ENCODE measurements at places on chromosomes 2 and 18.

GRCh38 chr2:73291093-73291460 lies 2.3 kb downstream of the EGR4 start:
- DNase-seq, result no peak
- H3K27ac ChIP-seq, result no peak overlapping the region
- H3K36me3 ChIP-seq, result no peaks in the 10 kb centered on the region
- H3K27me3 ChIP-seq, result peaks cover 22% of the 10 kb centered on the region

DNA sequence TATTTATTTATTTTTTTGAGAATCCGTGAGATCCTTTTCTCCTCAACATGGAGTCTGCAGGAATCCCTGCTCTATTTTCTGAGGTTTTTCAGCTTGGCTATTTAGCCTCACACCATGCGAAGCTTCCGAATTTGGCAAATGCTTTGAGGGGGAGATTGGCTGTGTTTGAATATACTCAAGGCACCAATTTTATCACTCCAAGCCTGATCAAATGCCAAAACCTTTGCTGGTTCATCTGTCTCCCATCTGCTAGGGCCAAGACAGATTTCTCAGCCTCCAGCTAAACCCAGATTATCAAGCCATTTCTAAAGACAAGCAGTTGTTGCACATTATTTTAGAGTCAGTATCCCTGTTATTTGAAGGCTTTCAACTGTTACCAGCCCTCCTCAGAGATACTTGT lies 295.7 kb downstream of the XIRP2 start:
- H3K4me1 ChIP-seq, result no peaks in the 10 kb centered on the region
- H3K27me3 ChIP-seq, result no peaks in the 10 kb centered on the region
- H3K36me3 ChIP-seq, result no peaks in the 10 kb centered on the region
- no peak overlapping the region for H3K27ac ChIP-seq

GRCh38 chr2:43340066-43340465 lies 113.7 kb upstream of the ZFP36L2 start:
- no peak overlapping the region for H3K27ac ChIP-seq
- no peaks in the 10 kb centered on the region for H3K36me3 ChIP-seq
- H3K4me1 ChIP-seq, result peaks cover 20% of the 10 kb centered on the region
- no peak overlapping the region for H3K4me3 ChIP-seq
- no peaks in the 10 kb centered on the region for H3K27me3 ChIP-seq

DNA sequence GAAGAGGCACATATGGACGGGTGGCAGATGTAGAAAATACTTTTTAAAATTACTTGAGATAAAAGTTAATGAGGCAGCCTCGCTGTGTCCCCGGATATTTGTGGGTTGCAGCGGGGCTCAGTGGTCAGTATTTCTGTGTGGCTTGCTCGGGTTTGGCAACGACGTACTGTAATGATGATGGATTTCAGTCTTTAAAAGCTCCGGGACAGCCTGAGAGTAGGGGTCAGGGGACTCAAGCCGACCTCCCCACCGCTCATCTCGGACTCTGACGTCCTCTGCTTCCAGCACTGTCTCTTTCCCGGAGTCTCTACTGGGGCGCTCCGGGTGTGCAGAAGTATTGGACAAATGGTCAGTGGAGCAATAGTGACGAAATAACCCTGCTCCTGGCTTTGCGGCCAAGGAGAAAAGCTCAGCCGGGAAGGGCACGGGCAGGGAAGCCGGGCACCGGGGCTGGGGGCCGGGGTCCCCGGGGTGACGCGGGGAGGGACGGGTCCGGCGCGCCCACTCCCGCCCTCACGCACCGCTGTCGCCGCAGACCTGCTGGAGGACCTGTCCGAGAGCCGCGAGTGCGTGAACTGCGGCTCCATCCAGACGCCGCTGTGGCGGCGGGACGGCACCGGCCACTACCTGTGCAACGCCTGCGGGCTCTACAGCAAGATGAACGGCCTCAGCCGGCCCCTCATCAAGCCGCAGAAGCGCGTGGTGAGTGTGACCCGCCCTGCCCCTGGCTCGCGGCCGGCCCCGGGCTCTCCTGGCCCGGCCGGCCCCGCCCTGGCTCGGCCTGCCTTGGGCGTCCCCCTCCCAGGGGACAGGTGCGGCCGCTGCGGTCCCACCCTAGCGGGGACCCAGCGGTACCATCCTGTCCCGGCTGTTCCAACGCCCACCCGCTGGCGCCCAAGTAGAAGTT lies 7.3 kb downstream of the GATA6 start:
- 0 out of 2 replicates have a peak, but pooled peaks cover 3% of the 10 kb centered on the region for H3K36me3 ChIP-seq
- no peak overlapping the region for H3K4me3 ChIP-seq
- H3K27ac ChIP-seq, result no peak overlapping the region
- H3K27me3 ChIP-seq, result no peaks in the 10 kb centered on the region

DNA sequence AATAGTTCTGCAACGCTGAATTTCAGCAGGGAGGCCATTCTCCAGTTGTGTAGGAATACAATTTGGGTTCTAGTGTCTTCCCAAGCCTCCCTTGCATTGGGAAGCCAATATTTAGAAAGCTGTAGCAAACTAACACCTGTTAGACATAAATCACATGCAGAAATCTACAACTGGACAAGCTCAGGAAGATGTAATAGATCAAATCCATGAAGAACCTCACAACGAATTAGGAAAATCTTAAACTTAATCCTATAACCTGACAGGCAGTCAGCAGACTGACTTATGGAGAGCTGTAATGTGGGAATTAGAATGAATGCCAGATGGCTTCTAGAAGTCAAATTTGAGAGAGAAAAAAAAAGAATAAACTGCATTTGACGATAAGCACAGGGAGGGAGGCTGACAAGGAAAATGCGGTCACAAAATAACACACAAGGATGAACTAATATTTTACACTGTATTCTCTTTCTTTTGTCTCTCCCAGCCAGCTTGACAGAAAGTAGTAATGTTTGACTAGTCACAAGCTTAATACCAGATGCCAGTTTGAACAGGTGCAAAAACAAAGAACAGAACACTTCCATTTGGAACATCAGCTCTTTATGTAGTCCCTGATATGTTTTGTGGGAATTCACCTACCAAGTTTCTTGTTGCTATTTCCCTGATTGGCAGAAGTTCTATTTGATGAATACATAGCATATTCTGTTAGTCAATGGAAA lies 50.8 kb upstream of the FANCL start:
- DNase-seq, result no peak
- H3K27ac ChIP-seq, result no peak overlapping the region
- H3K4me1 ChIP-seq, result peaks cover 6% of the 10 kb centered on the region
- no peaks in the 10 kb centered on the region for H3K36me3 ChIP-seq

GRCh38 chr2:25497229-25497917 lies 155.6 kb upstream of the DNMT3A start:
- no peak overlapping the region for H3K4me3 ChIP-seq
- no peak overlapping the region for H3K27ac ChIP-seq
- DNase-seq, result no peak
- no peaks in the 10 kb centered on the region for H3K36me3 ChIP-seq
- no peaks in the 10 kb centered on the region for H3K27me3 ChIP-seq

DNA sequence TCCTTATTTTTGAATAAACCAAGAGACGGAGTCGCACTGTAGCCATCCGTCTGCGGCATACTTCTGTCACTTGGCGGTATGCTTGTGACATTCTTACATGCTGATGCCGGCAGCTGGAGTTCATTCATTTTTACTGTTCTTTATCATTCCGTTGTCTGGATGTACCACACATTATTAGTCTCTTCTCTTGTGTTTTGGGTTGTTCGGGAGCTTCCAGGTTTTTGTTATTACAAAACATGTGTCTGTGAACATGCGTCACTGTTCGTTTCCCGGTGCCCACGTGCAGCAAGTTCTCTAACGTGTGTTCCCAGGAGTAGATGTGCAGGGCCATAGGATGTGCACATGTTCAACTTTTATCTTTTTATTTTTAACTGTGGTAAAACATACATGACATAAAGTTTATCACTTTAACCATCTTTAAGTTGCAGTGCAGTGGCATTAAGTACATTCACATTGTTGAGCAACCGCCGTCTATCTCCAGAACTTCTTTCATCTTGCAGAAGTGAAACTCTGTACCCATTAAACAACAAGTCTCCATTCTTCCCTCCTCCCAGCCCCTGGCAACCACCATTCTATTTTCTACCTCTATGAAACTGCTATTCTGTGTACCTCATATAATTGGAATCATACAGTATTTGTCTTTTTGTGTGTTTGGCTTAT lies 40.1 kb downstream of the MTCL1 start:
- H3K36me3 ChIP-seq, result no peaks in the 10 kb centered on the region
- H3K4me1 ChIP-seq, result no peaks in the 10 kb centered on the region
- DNase-seq, result no peak
- H3K4me3 ChIP-seq, result no peak overlapping the region
- no peaks in the 10 kb centered on the region for H3K27me3 ChIP-seq

GRCh38 chr18:22335731-22336198 lies 82.0 kb downstream of the CTAGE1 start:
- H3K27me3 ChIP-seq, result no peaks in the 10 kb centered on the region
- H3K27ac ChIP-seq, result no peak overlapping the region
- DNase-seq, result no peak
- no peaks in the 10 kb centered on the region for H3K4me1 ChIP-seq

GRCh38 chr2:234533626-234534025 lies 36.7 kb upstream of the ARL4C start:
- H3K36me3 ChIP-seq, result no peaks in the 10 kb centered on the region
- no peak overlapping the region for H3K27ac ChIP-seq
- H3K4me1 ChIP-seq, result no peaks in the 10 kb centered on the region
- no peak overlapping the region for H3K4me3 ChIP-seq
- no peak for DNase-seq

GRCh38 chr2:104378853-104379374 lies 475.0 kb upstream of the POU3F3 start:
- no peaks in the 10 kb centered on the region for H3K4me1 ChIP-seq
- no peak overlapping the region for H3K4me3 ChIP-seq

DNA sequence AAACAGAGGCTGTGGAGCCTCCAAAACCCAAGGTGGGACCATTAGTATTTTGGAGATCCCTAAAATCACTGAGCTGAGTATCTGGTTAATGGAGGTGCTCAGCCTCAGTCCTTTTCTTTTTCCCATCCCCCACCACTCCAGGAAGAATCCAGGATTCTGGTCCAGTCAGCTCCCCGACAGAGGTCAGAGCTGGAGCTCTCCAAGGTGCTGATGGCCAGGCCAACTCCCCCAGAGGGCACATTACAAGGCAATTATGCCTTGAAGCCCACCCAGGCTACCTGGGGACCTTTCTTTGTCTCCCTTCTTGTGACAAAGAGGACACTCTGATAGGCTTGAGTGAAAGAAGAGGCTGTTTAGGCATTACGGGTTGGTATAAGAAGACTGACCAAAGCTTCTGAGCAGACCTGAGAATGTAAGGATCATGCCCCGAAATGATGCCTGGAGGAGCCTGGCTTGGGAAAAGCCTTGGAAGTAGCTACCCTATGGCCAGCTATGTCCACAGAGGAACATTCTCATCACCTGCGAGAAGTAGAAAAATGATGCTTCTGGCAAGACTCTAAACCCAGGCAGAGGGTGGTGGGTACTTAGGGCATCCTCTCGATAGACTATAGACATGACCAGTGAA lies 102.5 kb upstream of the LDAH start:
- DNase-seq, result no peak
- no peak overlapping the region for H3K27ac ChIP-seq
- H3K4me1 ChIP-seq, result no peaks in the 10 kb centered on the region
- H3K4me3 ChIP-seq, result no peak overlapping the region
- no peaks in the 10 kb centered on the region for H3K36me3 ChIP-seq
- peaks cover 10% of the 10 kb centered on the region for H3K27me3 ChIP-seq

DNA sequence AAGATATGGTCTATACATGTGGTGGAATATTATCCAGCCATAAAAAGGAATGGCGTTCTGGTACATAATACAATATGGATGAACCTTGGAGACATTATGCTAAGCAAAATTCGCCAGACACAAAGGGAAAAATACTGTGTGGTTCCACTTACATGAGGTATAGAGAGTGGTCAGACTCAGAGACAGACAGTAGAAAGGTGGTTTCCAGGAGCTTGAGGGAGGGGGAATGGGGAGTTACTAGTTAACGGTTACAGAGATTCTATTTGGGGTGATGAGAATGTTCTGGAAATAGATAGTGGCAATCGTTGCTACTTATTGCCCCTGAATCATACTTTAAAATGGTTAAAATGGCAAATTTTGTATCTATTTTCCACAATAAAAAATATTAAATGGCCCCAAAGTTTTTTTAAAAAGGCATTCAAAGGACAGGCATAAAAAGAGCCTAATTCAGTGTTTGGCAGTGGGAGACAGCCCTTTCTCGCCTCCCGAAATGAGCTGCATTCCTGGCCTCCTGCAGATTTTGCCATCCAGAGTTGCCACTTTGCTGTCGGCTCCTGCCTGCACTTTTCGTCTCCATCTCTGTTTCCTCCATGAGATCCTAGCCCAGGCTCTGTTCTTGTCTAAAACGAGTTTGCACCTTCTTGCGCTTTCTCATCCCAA lies 13.5 kb downstream of the TNFRSF11A start:
- H3K4me1 ChIP-seq, result peaks cover 17% of the 10 kb centered on the region
- H3K27me3 ChIP-seq, result no peaks in the 10 kb centered on the region
- no peaks in the 10 kb centered on the region for H3K36me3 ChIP-seq
- DNase-seq, result no peak
- no peak overlapping the region for H3K4me3 ChIP-seq

GRCh38 chr2:238910751-238911351 lies 63.0 kb downstream of the TWIST2 start:
- peak; percentile 43 for DNase-seq
- no peak overlapping the region for H3K27ac ChIP-seq
- no peak overlapping the region for H3K4me3 ChIP-seq
- 0 out of 2 replicates have a peak, but pooled peaks cover 5% of the 10 kb centered on the region for H3K4me1 ChIP-seq
- H3K27me3 ChIP-seq, result peaks cover 17% of the 10 kb centered on the region

DNA sequence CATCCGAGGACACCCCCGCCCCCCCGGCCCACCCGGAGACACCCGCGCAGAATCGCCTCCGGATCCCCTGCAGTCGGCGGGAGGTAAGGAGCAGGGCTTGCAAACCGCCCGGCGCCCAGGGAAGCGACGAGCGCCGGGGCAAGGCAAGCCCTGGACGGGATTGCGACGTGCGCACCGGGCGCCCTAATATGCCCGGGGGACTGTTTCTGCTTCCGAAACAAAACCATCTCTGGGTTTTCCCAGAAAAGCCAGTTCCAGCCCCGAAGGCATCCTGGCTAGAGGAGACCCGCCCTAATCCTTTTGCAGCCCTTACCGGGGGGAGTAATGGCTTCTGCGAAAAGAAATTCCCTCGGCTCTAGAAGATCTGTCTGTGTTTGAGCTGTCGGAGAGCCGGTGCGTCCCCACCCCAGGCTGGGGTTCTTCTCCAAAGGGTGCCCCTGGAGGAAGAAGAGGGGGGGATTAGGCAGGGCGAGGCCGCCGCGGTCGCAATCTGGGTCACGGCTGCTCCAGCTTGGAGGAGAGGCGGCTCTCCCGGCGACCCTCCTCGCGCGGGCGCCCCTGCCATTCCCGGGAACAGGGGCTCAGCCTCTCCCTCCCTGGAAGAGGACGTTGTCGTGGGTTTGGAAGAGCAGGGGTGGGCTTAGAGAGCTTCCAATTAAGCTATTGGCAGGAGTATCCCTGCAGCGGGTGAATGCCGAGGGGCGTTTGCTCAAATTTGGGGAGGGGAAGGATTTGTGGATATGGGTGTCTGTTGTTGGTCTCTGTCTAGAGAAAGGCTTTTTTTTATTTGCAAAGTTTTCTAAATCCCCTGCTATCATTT lies 521 bp downstream of the MYCN start:
- no peaks in the 10 kb centered on the region for H3K4me1 ChIP-seq
- DNase-seq, result no peak
- no peak overlapping the region for H3K27ac ChIP-seq
- H3K36me3 ChIP-seq, result no peaks in the 10 kb centered on the region
- H3K27me3 ChIP-seq, result peaks cover 64% of the 10 kb centered on the region
- no peak overlapping the region for H3K4me3 ChIP-seq

Measured in PC-9 (cell line).